Progenitor cell of endocrine pancreas (in vitro differentiated cells): ENCODE measurements at places on chromosomes 11 and 22.

GRCh38 chr11:45042560-45042959, 91.9 kb upstream of the TP53I11 start:
- no peak for DNase-seq

GRCh38 chr11:121810291-121810690, 305.7 kb downstream of the BLID start:
- DNase-seq: no peak

DNA sequence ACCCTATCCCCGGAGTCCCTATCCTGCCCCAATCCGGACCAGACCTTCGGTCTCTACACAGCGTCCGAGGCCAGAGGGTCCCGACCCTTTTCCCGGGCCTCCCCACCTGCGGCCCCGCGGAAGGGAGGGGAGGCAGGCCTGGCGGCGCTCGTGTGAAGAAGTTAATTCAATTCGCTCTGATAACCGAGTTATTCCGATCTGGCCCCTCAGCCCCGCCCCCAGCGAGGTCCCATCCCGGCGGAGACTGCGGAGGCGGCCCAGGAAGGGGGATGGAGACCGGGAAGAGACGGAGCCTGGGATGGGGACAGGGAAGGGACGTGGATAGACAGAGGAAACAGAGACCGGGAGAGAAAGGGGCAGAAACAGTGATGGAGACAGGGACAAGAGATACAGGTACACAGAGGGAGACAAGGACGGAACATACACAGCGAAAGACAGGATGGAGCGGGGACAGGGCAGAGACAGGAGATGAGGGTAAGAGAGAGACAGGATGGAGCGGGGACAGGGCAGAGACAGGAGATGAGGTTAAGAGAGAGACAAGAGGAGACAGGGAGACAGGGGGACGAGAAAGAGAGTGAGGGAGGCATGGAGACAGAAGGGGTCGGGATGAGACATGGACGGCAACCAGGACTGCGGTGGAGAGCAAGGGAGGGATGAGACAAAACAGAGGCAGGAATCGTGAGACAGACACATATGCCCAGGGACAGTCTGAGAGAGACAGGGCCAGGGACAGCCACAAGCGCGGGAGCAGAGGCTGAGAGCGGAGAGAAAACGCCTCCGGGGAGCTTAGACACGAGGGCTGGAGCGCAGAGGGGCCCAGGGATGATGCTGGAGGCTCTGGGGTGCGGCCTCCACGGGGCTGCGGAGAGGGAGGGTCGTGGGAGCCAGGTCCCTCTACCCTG, 636 bp upstream of the PHOX2A start:
- no peak for DNase-seq

- no peak for DNase-seq
These were observed 32.9 kb downstream of the OR52E1 start for GRCh38 chr11:5102246-5102645.

GRCh38 chr11:132803436-132803835, 728.9 kb downstream of the OPCML start:
- no peak for DNase-seq

DNA sequence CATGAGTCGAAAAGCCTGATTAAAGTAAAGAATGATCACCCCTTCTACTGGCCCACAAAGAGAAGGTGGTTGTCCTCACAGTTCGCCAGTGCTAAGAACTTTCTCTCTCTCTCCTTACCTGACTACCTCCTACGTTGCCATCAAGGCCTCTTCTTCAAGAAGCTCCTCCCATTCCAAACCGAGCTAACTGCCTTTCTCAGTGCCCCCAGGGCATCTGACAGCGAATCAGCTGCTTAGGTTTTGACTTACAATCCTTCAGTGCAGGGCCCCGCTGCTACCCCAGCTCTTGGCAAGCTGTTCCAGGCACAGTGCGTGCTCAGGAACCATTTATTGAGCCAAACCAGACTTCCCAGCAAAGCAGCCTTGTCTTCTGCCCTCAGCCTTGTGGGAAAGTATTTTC, 5.8 kb downstream of the VSTM5 start:
- no peak for DNase-seq

DNA sequence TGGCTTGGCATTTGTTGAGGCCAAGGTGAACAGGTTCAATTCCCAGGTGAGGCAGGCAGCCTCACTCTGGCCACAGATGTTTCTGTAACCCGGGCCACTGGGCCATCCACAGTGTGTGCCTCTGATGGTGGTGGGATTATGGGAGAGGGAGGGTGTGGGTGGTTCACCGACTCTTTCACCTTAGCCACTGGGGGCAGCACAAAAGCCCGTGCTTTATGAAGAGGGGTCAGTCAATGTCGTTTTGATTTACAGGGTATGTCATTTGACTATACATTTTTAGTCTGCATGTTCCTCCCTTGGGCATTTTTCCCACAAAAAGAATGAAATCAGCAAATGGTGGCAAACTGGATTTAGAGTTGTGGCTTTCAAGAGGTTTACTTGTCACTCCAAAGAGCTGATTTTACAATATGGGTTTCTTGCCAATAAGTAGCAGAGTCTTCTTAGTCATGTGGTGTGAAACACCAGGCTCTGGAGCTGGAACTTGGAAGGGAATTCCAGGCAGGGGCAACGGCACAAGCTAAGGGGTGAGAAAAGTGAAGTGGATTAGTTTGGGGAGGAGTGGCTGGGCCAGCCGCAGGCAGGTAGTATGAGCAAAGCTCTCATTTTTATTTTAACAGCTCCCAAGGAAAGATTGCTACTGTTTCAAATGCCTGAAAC, 217.8 kb upstream of the ZBED5 start:
- no peak for DNase-seq
